Amniotic stem cell (primary cell): ENCODE measurements at places on chromosomes 11 and 22.

DNA sequence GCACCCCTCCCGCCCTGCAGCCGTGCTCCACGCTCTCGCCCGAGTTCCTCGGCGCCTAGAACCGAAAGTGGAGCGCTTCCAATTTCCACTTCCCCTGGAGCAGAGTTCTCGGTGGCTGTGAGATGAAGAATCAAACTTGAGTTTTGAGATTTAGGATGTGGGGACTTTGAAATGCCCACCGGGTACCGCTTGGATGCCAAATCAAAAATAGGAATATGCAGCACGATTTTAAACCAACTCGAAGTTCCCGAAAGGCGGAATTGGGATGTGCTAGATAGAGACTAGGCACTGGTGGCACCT is 569 bp downstream of the POLA2 start:
- DNase-seq: no peak

GRCh38 chr11:70778883-70779282 is 380.6 kb downstream of the CTTN start:
- DNase-seq: no peak

DNA sequence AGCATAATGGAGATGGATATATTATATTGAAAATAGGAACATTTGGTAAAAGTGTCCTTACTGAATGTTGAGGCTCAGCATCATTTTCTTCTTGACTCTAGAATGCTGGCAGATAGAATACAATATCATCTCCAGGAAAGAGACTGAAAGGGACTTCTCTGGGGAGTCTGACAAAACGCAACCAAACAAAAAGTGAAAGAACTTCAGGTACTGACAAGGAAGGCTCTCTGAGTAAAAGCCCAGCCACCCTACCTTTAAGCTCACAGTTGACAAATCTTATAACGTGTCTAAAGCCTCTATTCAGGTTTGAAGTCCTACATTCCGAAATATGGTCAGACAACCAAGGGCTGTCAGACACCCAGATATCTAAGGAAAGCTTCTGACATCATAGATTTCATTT is 590.8 kb downstream of the SOX6 start:
- DNase-seq: no peak

GRCh38 chr11:93945596-93945995 is 75.6 kb upstream of the HEPHL1 start:
- DNase-seq: no peak

DNA sequence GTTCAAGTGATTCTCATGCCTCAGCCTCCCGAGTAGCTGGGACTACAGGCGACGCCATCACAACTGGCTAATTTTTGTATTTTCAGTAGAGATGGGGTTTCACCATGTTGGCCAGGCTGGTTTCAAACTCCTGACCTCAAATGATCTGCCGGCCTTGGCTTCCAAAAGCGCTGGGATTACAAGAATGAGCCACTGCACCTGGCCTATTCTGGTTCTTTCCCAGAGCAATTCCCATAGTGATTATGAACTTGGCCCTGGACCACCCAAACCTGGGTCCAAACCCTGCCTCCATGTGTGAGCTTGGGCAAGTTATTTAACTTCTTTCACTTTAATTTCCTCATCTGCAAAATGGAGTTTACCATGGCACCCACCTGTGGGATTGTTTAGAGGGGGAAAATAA is 61.5 kb upstream of the HEPHL1 start:
- no peak for DNase-seq
